Posterior vena cava (tissue), 2 donors: ENCODE measurements at places on chromosomes 2 and 18. TPM values are rescaled to one million over a fixed set of nuclear protein-coding genes. Genes with fewer than 3 reads are reported as not detected.

DNA sequence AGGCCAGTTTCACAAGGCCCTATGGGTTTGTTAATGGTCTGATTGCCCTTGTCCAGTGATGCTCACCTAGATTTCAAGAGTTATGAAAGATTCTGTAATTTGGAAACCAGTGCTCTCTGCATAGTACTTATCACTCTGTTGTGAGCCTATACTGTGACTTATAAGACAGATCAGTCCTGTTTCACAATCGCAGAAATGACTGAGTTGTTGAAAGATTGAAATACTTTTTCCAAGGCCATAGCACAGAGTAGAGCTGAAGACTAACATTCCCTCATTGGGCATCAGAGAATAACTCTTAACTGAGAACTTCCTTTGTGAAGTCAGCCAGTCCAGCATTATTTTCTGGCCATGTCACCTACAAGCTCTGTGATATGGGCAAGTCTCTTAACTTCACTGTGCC lies 44.0 kb downstream of the CCDC85A start:
- DNase-seq: no peak

GRCh38 chr2:129499747-129500146 lies 479.7 kb upstream of the RAB6C start:
- DNase-seq: no peak

DNA sequence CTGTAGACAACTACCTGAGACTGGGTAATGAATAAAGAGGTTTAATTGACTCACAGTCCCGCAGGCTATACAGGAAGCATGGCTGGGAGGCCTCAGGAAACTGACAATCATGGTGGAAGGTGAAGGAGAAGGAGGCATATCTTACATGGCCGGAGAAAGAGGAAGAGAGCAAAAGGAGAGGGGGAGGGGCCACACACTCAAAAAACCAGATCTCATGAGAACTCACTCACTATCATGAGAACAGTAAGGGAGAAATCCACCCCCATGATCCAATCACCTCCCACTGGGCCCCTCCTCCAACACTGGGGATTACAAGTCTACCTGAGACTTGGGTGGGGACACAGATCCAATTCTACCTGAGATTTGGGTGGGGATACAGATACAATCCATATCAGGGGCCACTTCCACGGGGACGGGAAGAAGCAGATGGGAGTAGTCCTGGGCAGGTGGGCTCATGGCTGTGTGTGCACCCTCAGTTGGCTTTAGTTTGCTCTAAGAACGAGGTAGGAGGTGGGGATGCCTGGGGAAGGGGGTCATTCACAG lies 9.9 kb downstream of the MAB21L4 start:
- peak; percentile 7 for DNase-seq

GRCh38 chr2:204452464-204453023 lies 92.7 kb upstream of the PARD3B start:
- DNase-seq: no peak

DNA sequence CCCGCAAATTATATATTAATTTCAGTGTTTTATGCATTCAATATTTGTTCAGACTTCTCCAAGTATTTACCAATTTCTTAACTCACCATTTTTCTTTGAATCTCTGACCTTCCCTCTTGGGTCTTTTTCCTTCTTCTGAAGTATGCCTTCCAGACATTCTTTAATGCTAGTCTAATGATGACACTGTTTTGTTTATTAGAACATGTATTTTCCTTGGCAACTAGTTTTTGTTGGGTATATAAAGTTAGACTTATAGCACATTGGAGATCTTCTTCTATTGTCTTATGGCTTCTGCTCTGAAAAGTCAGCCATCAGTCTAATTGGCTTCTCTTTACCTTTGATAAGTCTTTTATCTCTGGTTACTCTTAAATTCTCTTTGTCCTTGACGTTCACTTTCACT lies 423.2 kb upstream of the NRP2 start:
- DNase-seq: no peak

NOP58 gene
- 37.9 TPM for total RNA-seq

GKN2 gene
- not detected for total RNA-seq
